ENCODE measurements at places on chromosomes 1 and 21.
A peak's percentile ranks its signal among the peaks of the same experiment; 100 is the strongest.

DNA sequence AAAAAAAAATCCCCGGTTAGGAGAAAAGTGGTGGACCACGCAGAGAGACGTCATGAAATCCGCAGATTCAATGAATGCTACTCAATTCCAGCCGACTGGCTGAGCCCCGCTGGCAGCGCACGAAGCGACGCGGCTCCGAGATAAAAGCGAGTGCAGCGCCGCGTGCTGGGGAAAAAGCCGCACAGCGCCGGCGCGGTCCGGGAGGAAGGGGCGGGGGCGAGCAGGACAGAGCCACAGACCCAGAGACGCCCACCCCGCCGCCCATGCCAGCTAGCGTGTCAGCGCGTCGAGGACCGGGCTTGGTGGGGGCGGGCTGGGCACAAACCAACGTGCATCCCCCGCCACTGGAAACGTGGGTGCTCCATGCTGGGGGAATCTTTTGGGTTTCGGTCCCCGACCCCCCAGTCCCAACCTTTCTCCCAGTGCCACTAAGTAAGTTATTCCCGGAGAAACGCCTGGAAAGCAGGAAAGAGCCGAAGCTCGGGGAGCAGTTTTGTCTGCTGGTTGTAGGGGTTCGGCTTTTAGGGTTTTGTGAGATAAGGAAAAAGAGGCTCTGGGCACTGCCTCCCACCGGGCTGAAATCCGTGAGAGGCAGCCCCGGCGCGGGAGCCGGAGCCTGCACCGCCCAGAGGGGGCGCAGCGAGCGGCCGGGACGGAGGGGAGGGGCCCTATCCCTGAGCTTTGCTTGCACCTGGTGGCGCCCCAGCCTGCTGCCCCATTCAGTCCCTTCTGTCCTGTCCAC lies at the start of gene KCNJ6:
TSS of gene KCNJ6 (minus strand) at position 148 of the 742 bp plus-strand sequence. CDS start 75,775 bp downstream, outside the sequence.
- no peak for DNase-seq

- no peak for DNase-seq
Observed at GRCh38 chr1:11391886-11392285, 87.1 kb upstream of the DISP3 start.

- DNase-seq: peak; percentile 16
Observed at GRCh38 chr21:33976082-33977016, 60.7 kb upstream of the ATP5PO start.

- no peak for DNase-seq
Observed at GRCh38 chr1:17920881-17921640, 165.9 kb downstream of the ACTL8 start.

- no peak for DNase-seq
Observed at GRCh38 chr1:156103521-156103947, 11.0 kb upstream of the LMNA start.

GRCh38 chr1:88731475-88732269 lies 47.6 kb downstream of the PKN2 start:
- DNase-seq: no peak

GRCh38 chr1:99777752-99778151 lies 11.3 kb upstream of the FRRS1 start:
- DNase-seq: no peak

DNA sequence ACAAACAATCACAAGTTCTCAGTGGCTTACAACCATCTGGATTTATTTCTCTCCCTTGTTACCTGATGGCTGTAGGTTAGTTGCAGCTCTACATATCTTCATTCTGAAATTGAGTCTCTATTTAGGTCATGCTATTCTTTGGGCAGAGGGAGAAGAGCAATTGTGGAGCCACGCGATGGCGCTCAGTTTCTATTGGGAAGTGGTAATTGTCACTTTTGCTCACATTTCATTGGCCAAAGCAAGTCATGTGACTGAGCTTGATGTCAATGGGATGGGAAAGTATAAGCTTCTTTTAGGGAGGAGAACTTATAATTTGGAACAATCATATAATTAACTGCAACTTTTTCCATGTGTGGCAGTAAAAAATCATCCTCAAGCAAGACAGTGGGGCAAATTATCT lies 166.5 kb downstream of the LMO4 start:
- no peak for DNase-seq

GRCh38 chr1:63367215-63368103 lies at the start of gene ALG6:
Gene ALG6 (plus strand): TSS chr1:63367627. CDS start chr1:63370978, 3,351 bp downstream.
- DNase-seq: peak; percentile 71

GRCh38 chr1:70896224-70896623 lies 151.4 kb downstream of the PTGER3 start:
- no peak for DNase-seq

DNA sequence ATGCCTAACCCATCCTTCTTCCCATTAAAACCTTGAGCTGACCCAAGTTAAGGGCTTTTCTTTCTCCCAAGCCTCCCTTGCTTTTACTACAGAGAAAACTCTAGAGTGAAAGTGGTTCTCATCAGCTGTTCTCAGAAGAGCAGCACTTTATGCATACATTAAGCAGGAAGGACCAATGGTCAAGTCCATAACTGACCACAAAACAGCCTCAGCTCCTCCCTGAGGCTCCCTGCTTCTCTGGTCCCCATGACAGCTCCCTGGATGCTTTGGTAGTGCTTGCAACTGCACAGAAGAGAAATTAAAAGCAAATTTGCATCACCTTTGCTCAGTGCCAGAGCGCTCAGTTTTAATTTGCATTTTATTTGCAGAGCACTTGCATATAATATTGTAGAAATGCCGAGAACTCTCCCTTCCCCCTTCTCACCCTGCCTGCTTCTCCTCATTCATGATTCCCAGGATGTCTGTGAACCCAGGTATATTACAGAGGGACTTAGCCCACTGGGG lies 56.1 kb downstream of the LMX1A start:
- no peak for DNase-seq

DNA sequence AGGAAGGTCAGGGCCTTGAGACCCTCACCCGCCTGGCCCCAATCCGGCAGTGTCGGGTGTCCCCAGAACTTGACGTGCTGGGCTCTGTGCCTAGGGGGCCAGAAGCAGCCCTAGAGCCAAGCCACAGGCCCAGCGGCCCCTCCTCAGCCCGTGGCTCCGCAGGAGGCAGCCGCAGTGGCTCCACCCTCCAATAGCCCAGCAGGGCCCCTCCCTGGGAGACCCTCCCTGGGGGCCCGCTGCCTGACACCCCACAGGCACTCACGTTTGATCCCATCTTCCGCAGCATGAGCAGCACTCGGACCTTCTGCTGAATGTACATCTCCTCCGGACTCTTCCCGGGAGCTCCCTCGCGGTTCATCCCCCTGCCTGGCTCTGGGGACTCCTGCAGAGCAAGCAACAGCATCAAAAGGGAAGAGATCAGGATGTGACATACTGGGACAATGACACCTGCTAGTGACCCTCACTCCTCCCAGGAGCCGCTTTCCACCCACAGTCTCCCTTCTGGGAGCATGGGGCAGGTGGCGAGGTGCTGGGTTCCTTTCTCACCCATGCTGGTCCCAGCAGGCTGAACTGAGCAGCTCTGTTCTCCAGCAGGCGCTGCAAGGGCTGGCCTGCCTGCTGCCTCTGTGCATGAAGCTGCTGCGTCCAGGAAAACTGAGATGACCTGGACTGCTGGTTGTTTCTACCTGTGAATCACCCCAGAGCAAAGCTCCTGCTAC lies 38.2 kb downstream of the CTNNBIP1 start:
- DNase-seq: no peak

DNA sequence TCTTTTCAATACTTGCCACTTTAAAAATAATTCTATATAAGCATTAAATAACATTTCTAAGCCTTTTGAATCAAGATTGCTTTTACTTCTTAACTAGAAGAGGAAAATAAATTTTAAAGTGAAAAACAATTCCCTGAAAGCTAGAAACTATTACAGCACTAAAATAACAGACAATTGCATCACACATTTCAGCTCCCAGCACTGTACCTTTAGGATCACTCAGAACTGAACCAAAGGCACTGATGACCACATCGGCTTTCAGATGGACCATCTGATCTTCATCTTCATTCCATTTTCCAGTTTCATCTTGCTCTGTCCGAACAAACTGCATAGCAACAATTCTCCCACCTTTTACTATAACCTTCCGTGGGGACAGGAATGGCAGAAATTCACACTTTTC lies 347.3 kb downstream of the DPYD start:
- no peak for DNase-seq

DNA sequence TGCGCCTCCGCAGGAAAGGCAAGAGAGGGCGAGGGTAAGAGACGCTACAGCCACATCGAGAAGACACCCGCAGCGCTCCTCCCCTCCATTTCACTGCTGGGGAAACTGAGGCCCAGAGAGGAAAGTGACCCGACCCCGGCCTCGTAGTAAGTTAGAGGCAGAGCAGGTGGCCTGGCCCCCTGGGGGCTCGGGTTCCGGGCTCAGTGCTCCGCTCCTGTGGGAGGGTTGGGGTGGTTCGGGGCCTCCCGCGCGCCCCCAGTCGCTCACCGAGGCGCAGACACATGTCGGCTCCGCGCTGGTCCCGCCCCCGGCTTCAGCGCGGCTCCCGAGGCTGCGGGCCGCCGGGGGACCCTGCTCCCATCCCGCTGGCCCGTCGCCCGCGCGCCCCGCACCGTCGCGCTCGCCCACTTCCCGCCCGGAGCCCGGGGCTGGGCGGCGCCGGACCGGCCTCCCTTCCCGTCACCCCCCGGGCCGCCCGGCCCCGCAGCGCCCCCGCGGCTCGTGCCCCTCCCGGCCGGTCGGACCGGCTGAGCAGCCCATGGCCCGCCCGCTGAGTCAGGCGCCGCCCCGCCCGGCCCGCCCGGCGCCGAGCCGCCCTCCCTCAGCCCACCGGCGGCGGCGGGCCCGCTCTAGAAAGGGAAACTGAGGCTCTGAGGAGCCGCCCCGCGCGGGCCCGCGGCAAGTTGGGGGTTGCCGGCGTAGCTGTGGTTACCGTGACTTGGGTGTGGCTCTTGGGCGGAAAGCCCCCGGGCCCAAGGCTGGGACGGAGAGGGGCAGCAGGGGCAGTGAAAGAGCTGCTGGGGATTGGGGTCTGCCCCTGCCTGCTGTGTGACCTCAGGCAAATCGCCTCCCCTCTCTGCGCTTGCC lies at the start of gene TMEM54:
TSS of gene TMEM54 (minus strand) at position 434 of the 867 bp plus-strand sequence. CDS start at position 283, 151 bp downstream.
- no peak for DNase-seq

DNA sequence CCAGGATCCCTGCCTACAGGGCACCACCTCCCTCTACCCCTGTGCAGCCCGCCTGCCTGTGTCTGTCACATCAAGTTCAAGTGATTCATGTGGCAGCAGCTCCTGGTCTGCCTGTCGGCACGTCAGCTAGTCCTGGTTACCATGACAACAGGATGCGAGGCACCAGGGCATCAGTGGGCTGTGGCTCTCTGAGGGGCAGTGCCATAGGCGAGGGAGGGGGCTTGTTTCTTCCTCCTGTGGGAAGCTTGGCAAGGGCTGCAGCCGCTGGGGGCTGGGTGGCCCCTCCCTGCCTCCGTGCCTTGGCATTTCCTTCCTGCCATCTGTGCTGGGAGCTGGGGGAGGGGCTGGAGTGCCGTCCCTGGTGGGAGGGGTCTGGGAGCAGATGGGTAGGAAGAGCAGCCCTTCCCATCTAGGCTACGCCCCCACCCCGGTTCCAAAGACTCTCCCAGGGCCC lies 43.1 kb downstream of the FOXO6 start:
- DNase-seq: no peak

DNA sequence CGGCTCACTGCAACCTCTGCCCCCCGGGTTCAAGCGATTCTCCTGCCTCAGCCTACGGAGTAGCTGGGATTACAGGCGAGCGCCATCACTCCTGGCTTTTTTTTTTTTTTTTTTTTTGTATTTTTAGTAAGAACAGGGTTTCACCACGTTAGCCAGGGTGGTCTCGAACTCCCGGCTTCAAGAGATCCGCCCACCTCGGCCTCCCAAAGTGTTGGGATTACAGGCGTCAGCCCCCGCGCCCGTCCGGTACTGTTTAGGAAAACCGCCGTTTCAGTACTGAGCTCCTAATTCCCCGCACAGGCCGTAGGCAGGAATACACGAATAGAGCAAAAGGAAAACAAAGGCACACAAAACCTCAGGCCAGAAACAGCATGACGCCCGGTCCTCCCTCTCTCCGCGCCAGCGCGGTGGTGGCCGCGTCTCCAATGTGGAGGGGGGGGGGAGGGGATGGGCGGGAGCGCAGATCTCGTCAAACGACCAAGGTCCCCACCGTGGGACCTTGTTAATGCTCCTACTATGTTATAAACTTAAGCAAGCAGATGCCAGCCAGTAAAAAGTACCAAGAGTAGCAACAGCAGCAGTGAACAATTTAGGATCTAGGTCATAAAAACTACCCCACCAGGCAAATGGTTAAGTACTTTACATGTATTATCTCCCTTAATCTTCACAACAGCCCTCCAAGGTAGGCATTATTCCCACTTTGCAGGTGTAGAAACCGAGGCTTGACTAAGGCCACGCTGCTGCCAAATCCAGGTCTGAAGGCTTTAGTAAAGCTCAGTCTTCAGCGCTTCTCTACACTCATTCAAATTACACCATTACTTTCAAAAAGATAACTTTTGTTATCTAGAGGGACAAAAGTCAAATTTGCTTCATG lies 648 bp upstream of the ADAR start:
- DNase-seq: no peak

- no peak for DNase-seq
Observed at GRCh38 chr1:211935448-211935970, 99.8 kb downstream of the INTS7 start.

- peak; percentile 39 for DNase-seq
Observed at GRCh38 chr1:159008744-159009188, 941 bp upstream of the IFI16 start.

GRCh38 chr1:172906778-172907592 lies 143.8 kb downstream of the TNFSF18 start:
- no peak for DNase-seq

DNA sequence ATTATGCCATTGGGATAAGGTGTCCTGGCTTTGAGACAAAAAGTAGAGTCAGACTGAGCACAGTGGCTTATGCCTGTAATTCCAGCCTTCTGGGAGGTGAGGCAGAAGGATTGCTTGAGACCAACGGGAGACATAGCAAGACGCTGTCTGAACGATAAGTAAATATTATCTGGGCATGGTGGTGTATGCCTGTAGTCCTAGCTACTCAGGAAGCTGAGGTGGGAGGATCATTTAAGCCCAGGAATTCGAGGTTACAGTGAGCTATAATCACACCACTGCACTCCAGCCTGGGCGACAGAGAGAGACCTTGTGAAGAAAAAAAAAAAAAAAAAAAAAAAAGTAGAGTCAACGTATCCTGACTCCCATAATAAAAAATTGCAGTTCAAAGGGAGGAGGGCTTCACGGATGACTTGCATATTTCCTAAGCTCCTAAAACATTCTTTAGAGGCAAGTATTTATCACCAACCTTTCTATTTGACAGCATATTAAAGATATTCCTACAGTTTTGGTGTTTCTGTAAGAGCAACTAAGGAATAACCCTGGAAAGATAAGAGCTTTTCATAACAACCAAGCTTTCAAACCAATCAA lies 141.2 kb downstream of the SLC44A5 start:
- no peak for DNase-seq

- DNase-seq: no peak
Observed at GRCh38 chr1:112985123-112985522, 29.1 kb upstream of the SLC16A1 start.

Measured in stimulated activated CD8-positive, alpha-beta memory T cell treated with anti-CD3 and anti-CD28 coated beads, Interleukin-4, amount 100 ng/mL, for 4 hours (primary cell).